Urinary bladder (tissue), 4 donors: ENCODE measurements at places on chromosomes 7 and 10.
A peak's percentile ranks its signal among the peaks of the same experiment; 100 is the strongest.

DNA sequence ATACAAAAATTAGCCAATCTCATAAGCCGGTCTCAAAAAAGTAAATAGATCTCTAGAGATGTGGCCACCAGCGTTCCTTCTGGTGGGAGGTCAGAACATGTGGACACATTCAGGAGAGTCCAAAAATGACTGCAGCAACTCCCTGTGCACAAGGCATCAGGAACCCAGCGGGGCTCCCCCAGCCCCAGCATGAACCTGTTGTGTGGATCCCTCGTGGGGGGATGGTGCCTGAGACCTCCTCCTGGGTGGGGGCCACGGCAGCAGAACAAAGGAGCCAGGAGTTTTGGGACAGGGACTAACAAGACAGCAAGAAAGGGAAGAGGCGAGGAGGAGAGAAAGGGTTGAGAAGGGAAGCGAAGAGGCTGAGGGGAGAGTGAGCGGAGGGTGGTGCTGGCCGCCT lies 121.8 kb downstream of the WDR37 start:
- no peak for DNase-seq

DNA sequence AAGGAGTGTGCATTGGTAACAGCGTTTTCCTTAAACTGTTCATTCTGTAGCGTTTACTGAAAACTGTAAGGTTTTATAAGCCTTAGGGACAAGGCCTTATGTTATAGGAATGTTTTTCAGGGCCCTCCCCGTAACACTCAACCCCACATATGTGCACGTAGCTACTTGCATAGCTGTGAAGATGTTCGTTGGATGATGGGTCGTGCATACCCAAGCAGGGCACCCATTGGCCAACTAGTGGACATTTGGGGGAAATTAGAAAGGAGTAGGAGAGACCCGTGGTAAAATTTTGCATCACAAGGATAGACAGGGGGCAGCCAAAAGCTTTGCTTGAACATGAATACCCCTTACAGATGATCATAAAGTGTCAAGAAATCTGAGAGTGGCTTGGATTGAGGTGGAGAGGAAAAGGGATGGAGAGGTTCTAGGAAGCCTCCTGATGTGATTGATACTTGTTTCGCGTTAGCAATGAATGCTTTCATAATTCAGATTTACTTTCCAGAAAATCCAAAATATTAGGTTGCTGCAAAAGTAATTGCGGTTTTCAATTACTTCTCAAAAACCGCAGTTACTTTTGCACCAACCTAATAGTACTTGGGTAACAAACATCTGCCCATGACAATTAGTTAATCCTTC lies 878 bp downstream of the SEC61A2 start:
- DNase-seq, result peak; percentile 14

DNA sequence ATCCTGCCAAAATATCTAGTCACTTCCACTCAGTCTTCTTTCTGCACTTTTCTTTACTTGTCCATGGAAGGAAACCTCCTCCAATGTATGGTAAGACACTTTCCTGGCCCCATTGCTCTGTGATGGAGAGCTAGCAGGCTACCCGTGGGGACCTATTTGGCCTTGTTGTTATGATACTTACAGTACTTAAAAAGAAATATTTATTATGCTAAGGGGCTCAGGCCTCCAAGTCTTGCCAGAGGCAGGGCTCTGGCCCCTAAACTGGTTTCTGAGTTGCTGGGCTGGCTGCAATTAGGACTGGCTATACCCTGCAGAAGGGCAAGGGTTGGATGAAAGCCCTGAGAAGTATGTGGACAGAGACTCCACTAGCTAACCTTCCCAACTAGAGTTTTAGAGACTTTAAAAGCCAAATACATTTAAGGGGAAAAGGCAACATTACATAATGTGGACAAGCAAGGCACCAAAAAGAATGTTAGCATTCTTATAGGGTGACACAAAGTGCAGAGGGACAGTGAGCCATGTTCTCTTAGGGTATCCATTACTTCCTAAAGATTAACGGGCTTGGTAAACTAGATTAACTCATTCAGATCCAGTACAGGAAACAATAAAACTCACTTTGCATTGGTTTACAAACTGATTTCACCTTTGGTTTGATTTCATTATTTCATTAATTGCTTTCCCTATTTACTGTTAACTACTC lies 84.9 kb upstream of the INHBA start:
- DNase-seq, result no peak

DNA sequence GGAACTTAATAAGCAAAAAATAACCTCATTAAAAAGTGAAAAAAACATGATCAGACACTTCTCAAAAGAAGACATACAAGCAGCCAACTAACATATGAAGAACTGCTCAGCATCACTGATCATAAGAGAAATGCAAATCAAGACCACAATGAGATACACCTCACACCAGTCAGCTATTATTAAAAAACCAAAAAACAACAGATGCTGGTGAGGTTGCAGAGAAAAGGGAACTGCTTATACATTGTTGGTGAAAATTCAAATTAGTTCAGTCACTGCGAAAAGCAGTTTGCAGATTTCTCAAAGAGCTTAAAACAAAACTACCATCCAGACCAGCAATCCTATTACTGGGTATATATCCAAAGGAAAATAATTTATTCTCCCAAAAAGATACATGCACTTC lies 513.3 kb downstream of the MDFIC start:
- DNase-seq, result no peak

DNA sequence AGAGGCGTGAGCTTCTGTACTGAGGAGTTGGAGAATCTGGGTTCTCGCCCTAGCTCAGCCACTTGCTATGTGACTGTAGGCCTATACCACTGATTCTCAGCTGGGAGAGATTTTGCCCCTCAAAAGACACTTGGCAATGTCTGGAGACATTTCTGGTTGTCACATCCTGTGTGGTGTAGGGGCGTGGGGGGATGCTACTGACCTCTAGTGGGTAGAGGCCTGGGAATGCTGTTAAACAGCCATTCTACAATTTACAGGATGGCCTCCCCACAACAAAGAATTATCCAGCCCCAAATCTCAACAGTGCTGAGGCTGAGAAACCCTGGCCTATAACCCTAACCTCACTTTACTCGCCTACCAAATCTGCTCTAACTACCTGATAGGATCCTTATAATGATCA lies 58.8 kb upstream of the GAD2 start:
- no peak for DNase-seq

DNA sequence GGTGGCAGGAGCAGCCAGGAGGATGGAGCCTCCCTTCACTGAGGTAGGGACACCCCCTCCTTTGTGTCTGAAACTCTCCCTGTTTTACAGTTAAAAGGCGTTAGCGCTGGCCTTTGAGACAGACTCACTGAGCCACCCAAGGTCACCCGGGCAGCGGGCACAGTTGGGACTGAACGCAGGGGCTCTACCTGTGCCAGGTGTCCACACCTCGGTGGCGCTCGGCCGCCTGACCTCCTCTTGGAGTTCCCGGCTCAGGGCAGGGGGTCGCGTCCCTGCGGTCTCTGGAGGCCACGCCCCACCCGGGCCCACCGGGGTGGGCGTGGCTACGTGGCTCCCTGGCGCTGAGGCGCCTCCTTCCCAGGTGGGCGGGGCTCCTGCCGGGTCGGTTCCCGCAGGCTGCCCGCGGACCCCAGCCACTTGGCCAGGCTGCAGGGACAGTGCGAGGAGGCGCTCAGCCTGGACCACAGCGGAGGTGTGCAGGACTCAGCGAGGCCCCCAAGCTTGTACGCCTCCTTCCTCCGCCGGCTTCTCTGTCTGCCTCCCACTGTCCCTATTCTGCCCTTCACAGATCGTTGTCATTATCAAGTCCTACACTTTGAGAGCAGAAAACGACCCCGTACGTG lies 39.9 kb upstream of the LEP start:
- DNase-seq, result no peak

DNA sequence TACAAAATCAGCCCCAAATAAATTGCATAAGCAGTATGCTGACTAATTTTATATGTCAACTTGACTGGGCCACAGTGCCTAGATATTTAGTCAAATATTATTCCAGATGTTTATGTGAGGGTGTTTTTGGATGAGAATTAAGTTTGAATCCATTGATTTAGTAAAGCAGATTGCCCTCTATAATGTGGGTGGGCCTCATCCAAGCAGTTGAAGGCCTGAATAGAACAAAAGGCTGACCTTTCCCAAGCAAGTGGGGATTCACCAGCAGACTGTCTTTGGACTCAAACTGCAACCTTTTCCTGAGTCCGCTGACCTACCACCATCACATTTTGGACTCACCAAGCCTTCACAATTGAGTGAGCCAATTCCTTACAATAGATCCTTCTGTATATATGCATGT lies 186.4 kb downstream of the ARHGAP12 start:
- no peak for DNase-seq

DNA sequence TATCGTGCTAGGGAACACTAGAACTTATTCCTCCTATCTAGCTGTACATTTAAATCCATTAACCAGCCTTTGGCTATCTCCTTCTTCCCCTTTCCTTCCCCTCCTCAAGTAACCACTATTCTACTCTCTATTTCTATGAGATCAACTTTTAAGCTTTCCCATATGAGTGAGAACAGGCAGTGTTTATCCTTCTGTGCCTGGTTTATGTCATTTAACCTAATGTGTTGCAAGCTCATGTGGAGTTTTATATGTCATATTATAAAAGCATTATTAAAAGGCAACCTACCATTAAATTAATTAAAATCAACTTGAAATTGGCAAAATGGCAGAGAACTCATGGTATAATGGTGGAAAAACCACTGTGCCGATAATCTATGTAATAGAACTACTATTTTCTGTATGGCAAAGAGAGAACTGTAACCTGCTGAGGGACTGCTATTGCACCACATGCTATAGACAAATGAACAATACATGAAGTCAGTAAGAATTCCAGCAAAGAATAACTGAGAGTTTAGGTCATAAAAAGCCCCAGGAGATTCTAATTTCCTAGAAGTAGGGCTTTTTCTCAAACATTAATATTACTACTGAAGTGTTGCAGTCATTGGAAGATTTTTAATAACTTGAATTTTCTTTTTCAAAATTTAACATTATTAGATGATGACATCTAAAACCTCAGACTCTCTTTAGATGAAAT lies 81.8 kb downstream of the LRRN3 start:
- DNase-seq, result no peak

GRCh38 chr7:104275900-104276299 lies 52.5 kb upstream of the LHFPL3 start:
- DNase-seq, result no peak

DNA sequence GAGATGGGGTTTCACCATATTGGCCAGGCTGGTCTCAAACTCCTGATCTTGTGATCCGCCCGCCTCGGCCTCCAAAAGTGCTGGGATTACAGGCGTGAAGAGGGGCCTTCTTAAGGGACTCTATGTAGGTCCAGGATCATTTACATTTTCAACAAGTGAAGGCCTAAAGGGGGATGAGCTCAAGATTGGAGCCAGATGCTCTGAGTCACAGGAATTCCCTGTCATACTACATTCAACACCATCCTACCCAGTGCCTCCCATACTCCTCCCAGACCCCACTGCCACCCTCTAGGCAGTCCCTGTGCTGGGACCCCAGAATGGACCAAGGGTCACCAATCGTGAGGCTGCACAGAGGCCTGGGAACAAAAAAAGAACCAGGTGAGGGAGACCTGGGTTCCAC lies 29.9 kb downstream of the CYTH3 start:
- no peak for DNase-seq

- peak; percentile 50 for DNase-seq
Observed at GRCh38 chr7:27576360-27576944, 86.2 kb downstream of the HIBADH start.

GRCh38 chr7:138024343-138024691 lies 22.4 kb upstream of the CREB3L2 start:
- DNase-seq, result no peak

DNA sequence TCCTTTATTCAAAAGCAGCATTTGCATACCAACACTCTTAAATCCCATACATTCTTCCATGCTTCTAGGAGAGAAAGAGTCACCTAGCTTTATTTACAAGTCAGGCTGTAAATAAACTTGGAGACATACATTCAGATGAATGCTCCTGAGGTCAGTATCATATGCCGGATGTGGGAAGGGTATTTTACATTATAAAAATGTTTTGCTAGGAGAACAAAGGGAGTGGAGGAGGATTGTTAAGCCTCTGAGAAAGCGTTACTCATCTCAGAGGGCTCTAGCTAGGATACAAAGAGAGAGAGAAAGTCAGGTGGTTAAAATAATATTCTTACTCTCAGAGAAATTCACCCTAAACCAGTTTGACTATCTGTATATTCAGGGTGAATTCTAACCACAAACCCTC lies 300.9 kb upstream of the NPSR1 start:
- no peak for DNase-seq

GRCh38 chr7:110386006-110386405 lies 704.9 kb upstream of the LRRN3 start:
- no peak for DNase-seq

DNA sequence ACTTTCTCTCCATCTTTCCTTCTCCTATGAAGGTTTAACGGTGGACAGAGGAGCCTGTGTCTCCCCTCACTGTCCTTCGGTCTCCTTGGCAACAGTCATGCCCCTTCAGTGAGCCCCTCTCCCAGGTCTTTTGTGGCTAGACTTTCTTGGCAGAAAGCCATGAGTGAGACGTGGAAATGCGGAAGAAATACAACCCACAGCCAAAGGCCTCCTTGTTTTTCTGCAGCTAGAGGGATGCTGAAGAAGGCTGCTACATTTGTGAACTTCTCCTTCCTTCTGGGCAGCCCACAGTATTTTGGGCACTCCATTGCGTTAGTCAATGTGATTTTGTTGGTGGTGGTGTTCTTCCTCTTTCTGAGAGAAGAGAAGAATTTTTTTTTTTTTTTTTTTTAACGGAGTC lies 333.7 kb upstream of the PODXL start:
- no peak for DNase-seq

- no peak for DNase-seq
Observed at GRCh38 chr10:53839440-53840039, 961.5 kb downstream of the PCDH15 start.

DNA sequence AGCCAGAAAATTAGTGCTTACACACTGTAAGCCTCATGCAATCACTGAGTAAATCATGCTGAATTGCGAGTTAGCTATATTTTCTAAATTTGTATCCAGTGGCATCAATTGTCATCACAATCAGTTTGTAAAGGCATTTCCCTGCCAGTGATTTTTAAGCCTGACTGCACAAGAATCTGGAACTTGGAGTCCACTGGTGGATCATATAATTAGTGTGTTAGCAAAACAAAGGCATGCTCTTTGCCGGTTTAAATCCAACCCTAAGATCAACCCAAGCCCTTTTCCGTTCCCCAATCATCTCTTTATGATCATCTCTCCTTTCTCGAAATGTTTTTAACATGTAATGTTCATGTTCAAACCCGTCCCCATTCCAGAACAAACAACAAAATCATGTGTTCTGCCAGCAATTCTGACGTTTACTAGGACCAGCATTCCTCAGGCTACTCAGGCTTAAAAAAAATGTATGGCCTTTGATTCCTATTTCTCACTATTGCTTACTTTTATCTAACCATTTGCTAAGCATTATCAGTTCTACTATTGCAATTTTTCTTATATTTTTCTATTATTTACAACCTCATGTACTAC lies 649.2 kb downstream of the SORCS1 start:
- DNase-seq, result no peak
